ENCODE measurements at places on chromosomes 7 and 10. TPM values are rescaled to one million over a fixed set of nuclear protein-coding genes. Genes with fewer than 3 reads are reported as not detected.

GRCh38 chr10:33008499-33009243 is 50.6 kb upstream of the ITGB1 start:
- no peak for DNase-seq

DNA sequence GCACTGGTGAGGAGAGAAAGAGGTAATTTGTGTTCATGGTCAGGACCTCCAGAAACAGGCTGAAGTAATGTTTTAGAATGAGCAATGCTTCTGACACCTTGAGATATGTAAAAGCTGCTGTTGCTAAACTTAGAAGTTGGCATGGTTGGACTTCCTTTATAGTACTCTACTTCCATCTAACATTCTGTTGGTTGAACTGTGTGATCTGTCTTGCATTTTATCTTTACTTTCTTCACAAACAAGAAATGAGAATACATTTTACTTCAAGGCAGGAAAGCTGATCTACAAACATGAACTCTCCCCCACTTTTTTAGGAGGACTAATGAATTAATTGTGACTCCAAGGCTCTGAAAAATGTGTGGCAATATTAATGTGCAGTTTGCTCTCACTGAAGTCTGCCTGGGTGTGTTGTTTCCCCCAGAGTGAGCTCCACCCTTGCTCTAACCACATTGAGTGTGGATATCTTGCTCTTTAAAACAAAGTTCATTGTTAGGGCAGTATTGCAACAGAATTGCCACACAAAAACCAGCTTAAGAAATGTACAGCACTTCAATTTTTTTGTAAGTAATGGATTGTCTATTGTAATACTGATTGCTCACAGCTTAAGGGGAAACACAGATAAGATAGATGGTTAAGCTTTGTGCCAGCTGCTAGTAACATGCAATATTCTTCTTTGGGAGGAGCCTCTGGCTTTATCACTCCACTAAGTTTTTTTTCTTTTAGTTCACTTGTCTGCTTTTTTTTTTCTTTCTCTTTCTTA is 69.0 kb downstream of the ADD3 start:
- no peak for DNase-seq

DNA sequence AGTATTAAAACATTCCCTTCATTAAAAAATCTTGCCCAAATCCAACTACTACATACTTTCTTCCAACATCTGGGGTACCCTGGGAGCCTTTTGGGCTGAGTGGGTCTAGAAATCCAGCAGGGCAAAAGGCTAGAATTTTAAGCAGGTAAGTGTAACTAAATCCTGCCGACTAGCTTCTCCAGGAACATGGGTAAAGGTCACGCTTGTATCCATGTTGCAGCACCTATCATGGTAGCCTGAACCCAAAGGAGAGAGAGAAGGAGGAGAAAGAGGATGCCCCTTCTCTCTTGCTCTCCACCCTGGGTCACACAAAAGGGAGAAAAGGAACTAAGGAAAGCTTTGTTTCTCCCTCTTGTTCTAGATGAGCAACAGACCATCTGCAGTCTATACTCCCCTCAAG is 53.3 kb downstream of the ZNF680 start:
- DNase-seq = no peak

GRCh38 chr10:35448687-35449662 is 112.7 kb downstream of the CCNY start:
- no peak for DNase-seq

GRCh38 chr10:19250546-19250945 is 201.9 kb downstream of the MALRD1 start:
- DNase-seq = no peak

GRCh38 chr10:85673270-85673669 is 693.3 kb downstream of the GRID1 start:
- no peak for DNase-seq

DNA sequence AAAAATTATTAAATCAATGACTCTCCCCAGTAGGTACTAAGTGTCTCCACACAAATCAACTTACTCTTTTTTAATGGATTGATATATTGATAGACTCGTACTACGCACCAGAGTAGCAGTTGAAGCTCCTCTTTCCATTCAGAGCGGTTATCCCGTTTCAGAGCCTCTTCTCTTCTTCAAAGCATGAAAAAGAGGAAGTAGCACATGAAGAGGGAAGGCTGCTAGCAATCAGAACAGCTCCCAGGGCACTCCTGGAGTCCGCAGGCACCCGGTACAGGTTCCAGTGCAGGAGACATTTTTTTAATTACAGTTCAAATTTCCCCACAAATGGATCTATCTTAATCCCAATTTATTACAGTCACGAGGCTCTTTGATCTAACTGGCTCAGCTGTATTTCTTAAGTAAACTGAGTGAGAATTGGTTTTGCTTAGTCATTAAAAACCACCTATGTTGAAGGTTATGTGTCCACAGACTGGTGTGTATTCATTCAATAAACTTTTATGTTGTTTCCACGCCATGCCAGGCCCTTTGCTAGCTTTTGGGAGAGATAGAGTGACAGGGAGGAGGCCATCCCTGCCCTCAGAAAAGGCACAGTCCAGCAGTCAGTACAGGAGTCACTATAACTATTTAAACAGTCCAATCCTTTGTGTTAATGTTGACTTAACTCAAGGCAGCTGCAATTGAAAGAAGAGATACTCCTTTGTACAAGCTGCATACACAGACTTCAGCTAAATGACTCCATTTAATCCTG is 32.1 kb upstream of the CALN1 start:
- no peak for DNase-seq

- DNase-seq = no peak
Observed at GRCh38 chr7:25029075-25029474, 49.1 kb upstream of the OSBPL3 start.

- DNase-seq = no peak
Observed at GRCh38 chr10:46329690-46330016, 42.9 kb downstream of the ANTXRL start.

- DNase-seq = no peak
Observed at GRCh38 chr7:105267244-105267643, 121.5 kb downstream of the SRPK2 start.

The MINPP1 gene
- 15.8 TPM for total RNA-seq

DNA sequence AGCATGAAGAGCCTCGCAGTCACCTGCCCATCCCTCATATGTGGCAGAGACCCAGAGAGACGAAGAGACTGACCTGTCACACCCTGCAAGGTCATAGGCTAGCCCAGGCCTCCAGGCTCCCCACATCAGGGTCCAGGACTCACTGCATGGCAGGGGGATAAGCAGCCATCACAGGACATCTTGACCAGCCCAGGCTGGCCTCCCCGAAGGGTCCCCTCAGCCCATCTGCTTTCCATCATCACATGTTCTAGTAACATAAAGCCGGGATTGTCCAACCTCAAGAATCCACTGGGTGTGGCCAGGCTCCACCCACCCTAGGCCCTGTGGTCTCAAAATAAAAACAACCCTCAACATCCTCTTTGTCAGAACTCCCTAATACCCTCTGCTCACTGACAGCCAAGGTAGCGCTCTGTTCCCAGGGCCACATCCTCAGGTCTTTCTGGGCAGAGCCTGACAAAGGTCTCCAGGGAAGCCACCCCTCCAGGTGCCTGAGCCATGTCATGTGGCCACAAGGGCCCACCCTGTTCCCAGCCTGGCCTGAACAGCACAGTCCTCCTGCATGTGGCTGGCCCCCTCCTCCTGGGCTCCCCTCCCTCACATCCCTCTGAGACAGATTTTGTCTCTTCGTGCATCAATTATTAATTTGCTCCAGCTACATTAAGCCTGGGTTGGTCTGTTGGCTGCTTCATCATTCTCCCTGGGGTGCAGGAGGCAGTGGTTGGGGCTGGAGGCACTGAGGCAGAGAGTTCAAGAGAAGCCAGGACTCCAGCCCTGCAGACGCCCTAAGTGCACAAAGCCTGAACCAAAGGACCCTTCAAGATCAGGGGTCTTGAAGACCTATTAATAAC is 131.8 kb upstream of the UNC5B start:
- DNase-seq = peak; percentile 50

Measured in suprapubic skin (tissue), 4 donors.